ENCODE measurements at places on chromosomes 7 and 10.

- no peak for DNase-seq
Observed at GRCh38 chr10:88928254-88928653, 24.3 kb downstream of the ACTA2 start.

DNA sequence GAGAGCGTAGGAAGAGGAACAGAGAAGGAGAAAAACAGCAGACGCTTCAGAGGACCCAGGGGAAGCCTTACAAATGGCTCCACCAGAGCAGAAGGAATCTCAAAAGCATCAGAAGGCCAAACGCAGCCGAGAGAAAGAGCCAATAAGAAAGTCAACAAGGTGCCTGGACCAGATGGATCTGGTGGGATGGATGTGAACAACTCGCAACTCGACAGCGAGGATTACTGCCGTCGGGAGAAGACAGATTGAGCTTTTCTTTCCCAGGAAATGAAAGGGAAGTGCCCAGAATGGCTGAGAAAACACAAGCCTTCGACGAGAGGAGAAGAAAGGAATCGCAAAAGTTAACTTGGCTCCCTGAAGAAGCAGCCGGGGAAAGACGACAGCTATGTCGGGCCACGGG lies 132.8 kb upstream of the MGMT start:
- no peak for DNase-seq

- DNase-seq: no peak
Observed at GRCh38 chr10:85864868-85865526, 501.6 kb downstream of the GRID1 start.

- no peak for DNase-seq
Observed at GRCh38 chr7:130274296-130274695, 7.6 kb downstream of the CPA2 start.

Measured in natural killer cell (primary cell).